Activated T-helper 1 cell treated with anti-CD3 and anti-CD28 coated beads, Interleukin-12 subunit alpha, Interleukin-12 subunit beta, Interleukin-2, Interleukin-4 antibody, amounts not matched to agents 30 ng/mL and 10 ng/mL and 1 ng/mL, durations not matched to agents 14 hours and 24 hours and 36 hours (primary cell): ENCODE measurements at places on chromosomes 7 and 10.

- no peak for DNase-seq
Observed at GRCh38 chr10:1366811-1367425, 310.7 kb downstream of the WDR37 start.

- no peak for DNase-seq
Observed at GRCh38 chr7:32150589-32150988, 80.4 kb upstream of the PDE1C start.

DNA sequence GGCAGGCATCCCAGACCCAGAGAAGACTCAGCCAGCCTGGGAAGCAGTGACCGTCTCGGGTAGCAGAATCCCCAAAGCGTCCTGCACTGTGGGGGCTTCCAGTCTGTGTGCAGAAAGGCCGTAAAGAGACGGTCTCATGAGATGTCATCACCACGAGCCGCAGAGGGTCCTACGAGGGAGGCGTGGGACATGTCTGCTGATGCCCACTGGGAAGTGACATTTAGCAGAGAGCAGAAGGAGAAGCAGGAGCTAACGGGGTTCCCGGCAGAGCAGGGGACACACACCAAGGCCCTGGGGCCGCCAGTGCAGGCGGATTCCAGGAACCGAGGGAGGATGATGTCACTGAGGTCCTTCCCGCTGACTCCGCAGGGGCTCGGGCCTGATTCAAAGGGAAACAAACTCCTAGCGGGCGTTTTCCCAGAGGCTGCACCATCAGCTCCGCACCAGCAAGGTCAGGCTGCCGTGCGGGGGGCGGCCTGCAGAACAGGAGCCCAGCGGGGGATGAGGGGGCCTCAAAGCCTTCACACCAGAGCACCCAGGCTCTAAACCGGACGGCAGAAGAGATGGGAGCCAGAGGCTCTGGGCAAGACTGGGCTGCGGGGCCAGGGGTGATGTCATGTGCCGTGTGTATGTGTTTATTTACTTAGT is 85.4 kb upstream of the PDGFA start:
- DNase-seq, result no peak

DNA sequence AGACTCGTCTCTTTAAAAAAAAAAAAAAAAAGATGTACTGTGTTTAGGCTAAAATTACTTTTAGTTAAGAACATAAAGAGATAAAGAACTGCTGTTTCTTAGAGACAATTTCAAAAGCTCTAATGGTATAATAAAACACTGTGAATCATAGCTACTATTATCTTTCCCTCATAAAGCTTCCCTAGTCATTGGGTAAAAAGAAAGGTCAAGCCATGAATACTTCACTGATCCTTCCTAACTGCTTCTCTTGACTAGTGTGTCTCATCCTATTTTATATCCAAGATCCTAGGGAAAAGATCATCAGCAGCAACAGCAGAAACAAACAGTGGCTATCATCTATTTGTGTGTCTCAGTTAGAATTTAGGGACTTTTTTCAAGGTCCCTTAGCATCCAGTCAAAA is 10.5 kb downstream of the YME1L1 start:
- no peak for DNase-seq

- no peak for DNase-seq
Observed at GRCh38 chr10:88783724-88784123, 18.8 kb upstream of the LIPM start.

- no peak for DNase-seq
Observed at GRCh38 chr10:102167861-102168260, 15.7 kb downstream of the NOLC1 start.

DNA sequence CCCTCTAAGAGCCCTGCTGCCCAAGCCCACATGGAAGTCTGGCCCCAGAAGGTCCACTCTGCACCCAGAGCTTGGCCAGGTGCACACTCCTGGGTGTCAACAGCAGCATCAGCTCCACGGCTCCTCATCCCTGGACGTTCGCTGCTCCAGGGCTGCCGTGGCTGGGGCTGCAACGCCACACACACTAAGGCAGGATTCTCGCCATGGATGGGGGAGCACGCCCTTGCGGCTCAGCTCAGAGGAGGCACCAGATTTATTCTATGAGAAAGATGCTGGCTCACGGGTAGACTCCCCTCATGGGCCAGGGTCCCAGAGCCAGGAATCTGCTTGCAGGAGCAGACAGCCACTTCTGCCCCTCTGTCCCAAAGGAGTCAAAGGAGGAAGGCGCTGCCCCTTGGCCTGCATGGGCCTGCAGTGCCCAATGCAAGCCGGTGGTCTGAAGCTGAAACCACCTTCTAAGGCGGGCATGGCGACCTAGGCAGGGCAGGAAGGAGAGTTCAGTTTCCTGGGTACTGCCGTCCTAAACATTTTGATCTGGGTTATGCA is 42.1 kb downstream of the CFAP46 start:
- no peak for DNase-seq

- DNase-seq, result no peak
Observed at GRCh38 chr7:84258628-84259027, 64.0 kb upstream of the SEMA3A start.

GRCh38 chr10:3777981-3778691 is 6.9 kb downstream of the KLF6 start:
- no peak for DNase-seq

GRCh38 chr7:42511027-42511426 is 274.0 kb upstream of the GLI3 start:
- no peak for DNase-seq

DNA sequence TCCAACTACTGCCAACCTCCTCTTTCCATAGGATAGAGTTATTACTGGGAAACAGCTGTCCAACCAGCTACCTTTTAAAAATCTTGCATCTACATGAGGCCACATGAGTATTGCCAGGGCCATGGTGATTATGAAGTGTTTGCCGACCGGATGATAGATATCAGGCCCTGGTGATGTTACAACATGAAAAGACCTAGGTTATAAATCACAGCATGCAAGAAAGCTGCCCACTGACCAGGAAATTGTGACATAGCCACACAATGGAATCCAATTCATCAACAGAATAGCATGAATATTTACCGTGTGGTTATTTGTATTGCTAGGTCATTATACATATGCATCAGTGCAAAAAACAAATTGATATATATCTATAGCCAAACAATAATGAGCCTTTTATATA is 517.0 kb downstream of the INHBA start:
- no peak for DNase-seq

DNA sequence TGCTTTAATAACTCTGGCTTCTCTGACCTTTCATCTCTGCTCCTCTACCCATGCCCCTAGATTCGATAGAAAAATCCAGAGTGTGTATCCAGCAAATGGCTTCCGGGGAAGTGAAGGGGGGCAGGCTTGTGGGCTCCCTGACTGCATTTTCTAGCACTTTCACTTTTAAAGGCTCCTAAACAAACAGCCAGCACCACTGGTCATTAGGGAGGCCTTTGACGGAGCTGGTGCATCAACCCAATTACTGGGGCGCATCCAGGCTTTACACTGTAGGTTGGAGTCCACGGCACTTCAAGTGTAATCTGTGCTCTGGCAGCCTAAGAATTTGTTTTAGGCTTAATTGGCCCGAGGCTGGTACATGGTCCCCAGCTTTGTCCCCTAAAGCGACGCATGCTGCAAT is 291.9 kb downstream of the GFRA1 start:
- DNase-seq, result no peak

DNA sequence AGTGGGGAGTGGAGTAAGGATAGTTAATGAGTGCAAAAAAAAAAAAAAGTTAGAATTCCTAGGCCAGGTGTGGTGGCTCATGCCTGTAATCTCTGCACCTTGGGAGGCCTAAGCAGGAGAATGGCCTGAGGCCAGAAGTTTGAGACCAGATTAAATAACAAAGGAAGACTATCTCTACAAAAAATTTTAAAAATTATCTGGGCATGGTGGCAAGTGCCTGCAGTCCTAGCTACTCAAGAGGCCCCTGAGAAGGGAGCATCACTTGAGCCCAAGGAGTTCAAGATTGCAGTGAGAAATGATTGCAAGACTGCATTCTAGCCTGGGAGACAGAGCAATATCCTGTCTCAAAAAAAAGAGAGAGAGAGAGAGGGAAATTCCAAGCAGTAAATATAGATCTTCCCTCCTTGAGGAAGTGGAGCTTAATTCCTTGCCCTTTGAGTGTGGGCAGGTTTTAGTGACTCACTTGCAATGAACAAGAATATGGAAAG is 19.5 kb upstream of the CSTF2T start:
- DNase-seq, result no peak

- no peak for DNase-seq
Observed at GRCh38 chr7:18494406-18494805, 1.1 kb upstream of the HDAC9 start.

GRCh38 chr7:100781255-100781654 is 46.1 kb downstream of the EPHB4 start:
- DNase-seq, result no peak

GRCh38 chr7:100089458-100090196 is 858 bp downstream of the COPS6 start:
- DNase-seq, result no peak

DNA sequence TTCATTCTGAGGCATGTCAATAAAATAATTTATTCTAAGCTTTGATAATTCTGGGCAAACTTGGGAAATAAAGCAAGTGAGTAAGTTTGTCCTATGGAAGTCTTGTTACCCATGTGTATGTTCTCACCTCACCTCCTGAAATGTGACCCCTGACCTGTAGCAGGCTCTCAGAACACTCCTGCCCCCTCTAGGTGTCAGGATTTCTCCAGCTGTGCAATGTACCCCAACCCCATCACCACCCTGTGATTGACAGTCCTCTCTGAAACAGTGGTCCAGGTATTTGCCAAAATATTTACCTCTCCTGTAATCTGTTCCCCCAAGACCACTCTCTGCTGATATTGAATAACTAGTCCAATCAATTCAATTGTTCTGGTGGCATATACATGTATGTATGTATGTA is 122.6 kb upstream of the PTER start:
- DNase-seq, result no peak

DNA sequence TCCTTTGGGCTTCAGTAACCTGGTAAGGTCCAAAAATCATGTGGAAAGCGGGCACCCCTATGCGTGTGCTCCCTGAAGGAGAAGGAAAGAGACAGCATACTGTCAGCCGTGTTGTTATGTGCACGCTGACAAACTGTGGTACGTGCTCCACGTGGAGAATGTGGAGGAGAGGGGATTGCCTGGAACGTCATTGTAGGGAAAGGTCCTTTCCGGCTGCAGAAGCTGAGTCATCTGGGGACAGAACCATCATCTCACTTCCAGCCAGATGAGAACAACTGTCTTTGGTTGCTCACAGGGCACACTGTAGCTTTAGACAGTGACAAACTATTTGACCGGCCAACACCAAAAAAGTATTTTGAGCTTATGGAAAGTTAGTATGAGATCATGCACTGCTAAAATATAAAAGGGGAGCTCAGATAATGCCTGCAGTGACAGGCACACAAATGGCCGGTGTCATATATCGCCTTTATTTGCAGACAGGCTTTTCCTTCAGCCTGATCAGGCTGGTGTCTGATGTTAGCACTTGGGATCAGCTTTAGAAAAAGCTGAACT is 38.8 kb upstream of the GRB10 start:
- no peak for DNase-seq

DNA sequence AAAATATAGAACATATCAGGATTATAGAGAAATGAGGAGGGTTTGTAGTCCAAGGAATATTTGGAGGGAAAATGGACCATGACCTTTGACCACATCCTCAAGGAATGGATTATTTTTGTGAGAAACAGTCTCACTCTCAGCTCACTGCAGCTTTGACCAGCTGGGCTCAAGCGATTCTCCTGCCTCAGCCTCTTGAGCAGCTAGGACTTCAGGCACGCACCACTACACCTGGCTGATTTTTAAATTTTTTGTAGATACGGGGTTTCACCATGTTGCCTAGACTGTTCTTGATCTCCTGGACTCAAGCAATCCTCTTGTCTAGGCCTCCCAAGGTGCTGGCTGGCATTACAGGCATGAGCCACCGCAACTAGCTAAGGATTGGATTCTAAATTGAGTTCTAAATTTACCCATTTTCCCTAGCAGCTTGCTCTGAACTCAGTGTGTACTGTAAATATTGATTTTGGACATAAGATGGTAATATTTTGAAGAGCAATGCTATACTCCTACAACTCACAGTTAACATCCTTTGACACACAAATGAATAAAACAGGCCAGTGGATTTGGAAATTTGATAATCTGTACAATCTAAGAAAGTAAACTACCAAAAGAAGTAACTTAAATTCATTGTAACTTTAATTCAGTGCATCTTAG is 73.8 kb downstream of the TET1 start:
- DNase-seq, result no peak

DNA sequence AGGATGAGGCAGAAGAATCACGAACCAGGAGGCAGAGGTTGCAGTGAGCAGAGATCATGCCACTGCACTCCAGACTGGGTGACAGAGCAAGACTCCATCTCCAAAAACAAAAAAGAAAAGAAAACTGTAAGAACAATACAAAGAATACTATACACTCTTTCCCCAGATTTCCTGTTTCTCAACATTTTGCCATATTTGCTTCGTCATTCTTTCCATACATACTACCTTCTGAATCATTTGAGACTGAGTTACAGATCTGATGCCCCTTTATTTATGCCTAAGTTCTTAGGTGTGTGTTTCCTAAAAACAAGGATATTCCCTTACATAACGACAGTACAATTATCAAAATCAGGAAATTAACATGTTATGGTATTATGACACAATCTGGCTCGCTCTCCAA is 168.4 kb upstream of the CELF2 start:
- no peak for DNase-seq

GRCh38 chr10:46522295-46523118 is 34.0 kb downstream of the GPRIN2 start:
- no peak for DNase-seq

- no peak for DNase-seq
Observed at GRCh38 chr7:106239406-106239805, 45.4 kb downstream of the NAMPT start.

GRCh38 chr10:90136731-90137316 is 435.4 kb downstream of the KIF20B start:
- no peak for DNase-seq

- DNase-seq, result no peak
Observed at GRCh38 chr7:101669307-101669706, 40.2 kb upstream of the MYL10 start.

- DNase-seq, result no peak
Observed at GRCh38 chr10:101536800-101537199, 51.3 kb downstream of the POLL start.

- no peak for DNase-seq
Observed at GRCh38 chr10:68735119-68735518, 14.1 kb downstream of the CCAR1 start.

DNA sequence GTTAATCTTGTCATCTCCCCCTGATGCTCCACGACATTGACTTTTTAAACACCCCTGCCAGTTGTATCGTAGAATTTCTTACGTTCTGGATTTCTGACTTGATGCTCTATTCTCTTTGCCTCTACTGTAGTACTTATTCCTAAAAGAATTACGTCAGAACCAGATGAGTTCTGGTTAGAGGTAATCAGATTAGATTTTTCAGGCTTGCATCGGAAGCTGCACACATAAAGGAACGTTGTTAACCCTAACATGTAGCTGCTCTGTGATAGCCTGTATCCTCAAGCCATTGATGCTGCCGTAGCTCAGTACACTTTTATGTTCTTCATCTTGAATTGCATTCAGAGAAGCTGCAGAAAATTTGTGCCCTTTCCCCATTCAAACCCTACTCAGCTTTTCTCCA is 26.3 kb upstream of the TMEM236 start:
- DNase-seq, result no peak

- DNase-seq, result no peak
Observed at GRCh38 chr7:131843898-131844331, 287.5 kb upstream of the PODXL start.

- no peak for DNase-seq
Observed at GRCh38 chr7:26584326-26584725, 280.1 kb downstream of the SKAP2 start.
